CD8-positive, alpha-beta T cell (primary cell): ENCODE measurements at places on chromosomes 3 and 15.

DNA sequence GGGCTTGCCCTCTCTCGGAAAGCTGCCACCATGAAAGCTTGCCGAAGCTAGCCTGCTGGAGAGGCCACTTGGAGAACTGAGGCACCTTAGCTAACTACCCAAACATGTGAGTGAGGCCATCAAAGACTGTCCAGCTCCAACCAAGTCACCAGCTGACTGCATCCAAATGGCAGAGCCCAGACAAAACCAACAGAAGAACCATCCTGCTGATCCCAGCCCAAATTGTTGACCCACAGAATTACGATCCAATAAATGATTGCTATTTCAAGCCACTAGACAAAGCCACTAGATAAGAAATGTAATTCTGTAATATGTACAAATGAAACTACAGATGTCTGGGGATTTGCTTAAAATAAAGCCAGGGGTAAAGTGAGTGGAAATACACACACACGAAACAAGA lies 109.8 kb upstream of the TRPM1 start:
- no peak for DNase-seq

GRCh38 chr3:22939349-22939748 lies 263.8 kb upstream of the UBE2E2 start:
- no peak for DNase-seq

- DNase-seq = no peak
These were observed 28.5 kb upstream of the SFMBT1 start for GRCh38 chr3:53074366-53074696.

DNA sequence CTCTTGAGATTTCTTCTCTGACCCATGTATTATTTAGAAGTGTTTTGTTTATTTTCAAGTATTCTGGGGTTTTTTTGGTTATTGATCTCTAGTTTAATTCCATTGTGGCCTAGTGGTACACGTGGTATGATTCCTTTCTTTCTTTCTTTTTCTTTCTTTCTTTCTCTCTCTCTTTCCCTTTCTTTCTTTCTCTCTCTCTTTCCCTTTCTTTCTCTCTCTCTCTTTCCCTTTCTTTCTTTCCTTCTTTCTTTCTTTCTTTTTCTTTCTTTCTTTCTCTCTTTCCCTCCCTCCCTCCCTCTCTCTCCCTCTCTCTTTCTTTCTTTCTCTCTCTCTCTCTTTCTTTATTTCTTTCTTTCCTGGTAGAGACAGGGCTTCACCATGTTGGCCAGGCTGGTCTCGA lies 85.7 kb upstream of the UBE2E1 start:
- DNase-seq = no peak

- no peak for DNase-seq
These were observed 47.8 kb downstream of the KCNMB2 start for GRCh38 chr3:178583963-178584575.

- no peak for DNase-seq
These were observed 35.5 kb downstream of the MDFIC2 start for GRCh38 chr3:70276901-70277300.

DNA sequence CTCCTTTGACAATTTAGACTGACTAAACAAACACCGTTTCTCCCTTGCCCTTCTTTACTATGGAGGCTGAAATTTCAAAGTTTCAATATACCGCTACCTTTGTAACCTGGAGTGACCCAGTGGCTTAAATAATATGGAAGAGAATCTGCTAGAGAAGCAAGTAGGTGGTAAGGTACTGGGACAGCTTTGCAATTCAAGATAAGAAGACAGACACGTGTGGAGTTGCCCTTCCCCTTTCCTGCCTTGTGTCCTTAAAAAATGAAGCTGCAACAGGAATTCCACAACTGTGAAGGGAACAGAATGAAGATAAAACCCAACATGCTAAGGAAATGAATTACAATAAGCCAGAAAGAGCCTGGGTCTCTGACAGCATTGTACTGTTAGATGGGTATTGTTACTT lies 26.4 kb downstream of the CBLB start:
- DNase-seq = no peak

- DNase-seq = no peak
These were observed 14.3 kb downstream of the TPM1 start for GRCh38 chr15:63056829-63057228.

GRCh38 chr15:92870010-92870591 lies 30.0 kb upstream of the CHD2 start:
- no peak for DNase-seq

DNA sequence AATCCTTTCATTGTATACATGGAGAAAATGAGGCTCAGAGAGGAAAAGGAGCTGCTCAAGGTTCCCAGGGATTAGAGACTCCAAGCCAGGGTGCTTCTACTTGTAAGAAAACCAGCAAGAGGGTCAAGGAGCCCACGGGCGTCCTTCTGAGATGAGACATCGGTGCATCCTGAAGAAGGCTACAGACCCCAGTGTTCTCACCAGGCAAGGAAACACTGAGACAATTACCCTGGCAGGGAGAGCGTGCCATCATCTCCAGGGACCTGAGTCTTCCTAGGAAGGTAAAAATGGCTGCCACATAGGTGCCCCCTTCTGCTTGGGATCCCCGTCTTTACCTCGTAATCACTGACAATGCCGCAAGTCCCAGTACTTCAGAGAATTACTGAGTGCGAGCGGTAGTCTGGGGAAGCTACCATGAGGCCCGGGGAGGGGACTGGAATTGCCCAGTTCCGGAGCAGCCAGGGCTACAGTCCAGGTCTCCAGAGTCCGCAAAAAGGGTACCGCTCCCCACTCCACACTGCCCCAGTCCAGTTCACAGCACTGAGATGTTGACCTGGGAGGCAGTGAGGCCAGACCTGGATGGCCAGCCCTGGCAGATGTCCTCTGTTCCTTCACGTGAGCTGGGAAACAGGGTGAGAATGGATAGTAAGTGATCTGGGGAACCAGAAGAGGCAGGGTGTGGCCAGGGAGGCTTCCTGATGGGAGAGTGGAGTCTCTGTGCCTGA lies 164.7 kb upstream of the SMAD3 start:
- DNase-seq = no peak

DNA sequence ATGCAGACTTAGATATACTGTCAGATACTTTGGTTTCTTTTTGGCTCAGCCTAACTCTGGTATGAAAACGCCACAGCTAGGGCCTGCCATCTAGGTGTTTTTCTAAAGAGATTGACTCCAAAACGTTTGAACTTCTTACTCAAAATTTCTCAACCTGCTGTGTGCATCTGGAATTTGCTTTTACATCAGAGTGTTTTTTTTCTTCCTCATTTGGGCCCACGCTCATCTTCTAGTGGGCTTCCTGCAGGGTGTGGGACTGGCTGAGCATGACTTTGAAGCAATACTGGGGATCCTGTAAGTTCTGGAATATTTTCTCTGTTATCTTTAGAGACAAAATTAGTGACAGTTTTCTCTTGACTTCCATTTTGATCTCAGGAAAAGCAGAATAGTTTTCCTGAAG lies 117.8 kb downstream of the NR1D2 start:
- no peak for DNase-seq

DNA sequence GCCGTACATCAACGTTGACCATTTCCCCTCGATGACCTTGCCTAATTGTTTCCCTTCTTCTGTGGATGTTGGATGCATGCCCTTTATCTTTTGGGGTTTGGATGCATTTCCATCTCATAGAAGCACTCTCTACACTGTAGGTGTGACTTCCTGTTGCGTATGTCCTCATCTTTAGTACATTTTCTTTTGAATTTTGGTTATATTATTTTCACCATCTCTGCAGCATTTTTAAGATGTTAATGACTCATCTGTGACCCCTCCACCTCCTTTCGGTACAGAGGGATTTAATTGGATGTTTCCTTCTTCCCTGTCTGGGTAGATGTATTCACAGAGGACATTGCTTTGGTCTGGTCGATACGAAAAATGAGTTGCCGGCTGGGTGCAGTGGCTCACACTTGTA lies 172.1 kb downstream of the APBA2 start:
- no peak for DNase-seq

GRCh38 chr3:52093756-52094545 lies 37.6 kb upstream of the DUSP7 start:
- DNase-seq = no peak

GRCh38 chr3:112776000-112776399 lies 70.7 kb downstream of the CD200R1L start:
- DNase-seq = no peak

DNA sequence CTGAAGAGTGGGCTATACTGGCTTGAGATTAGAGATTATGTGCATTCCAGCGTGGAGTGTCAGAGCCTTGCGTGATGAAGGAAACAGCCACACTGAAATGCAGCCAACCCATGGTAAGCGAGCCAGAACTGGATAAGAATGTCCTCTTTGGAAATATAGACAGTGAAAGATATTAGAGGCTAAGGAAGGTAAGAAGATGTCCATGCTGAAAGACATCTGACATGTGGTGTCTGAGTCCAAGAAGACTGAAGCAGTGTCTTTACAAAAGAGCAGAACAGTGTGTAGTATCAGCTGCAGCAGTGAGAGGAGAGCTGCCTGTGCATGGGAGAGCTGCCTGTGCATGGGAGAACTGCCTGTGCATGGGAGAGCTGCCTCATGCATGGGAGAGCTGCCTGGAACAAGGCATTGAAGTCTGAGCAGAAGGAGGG lies 672.2 kb downstream of the DIPK2A start:
- DNase-seq = no peak

DNA sequence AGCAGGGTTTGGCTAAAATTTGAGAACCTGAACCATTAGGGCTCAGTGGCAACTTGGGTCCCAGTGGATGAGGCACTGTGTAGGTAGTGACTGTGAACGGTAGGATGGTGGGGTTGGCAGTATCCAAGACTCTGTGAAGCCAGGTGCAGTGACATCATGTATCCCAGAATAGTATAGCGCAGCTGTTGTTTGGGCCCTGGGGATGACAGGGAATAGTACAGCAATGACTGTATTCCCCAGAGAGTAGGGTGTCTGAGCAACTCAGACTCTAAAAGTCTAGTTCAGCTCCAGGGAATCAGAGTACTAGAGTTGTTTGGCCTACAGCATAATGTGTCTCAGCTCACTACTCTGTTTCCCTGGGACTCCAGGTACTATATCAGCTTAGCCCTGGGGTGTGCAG lies 20.7 kb upstream of the PPP2R3A start:
- DNase-seq = no peak

- DNase-seq = no peak
These were observed 1011.9 kb downstream of the VGLL3 start for GRCh38 chr3:85979034-85979433.

GRCh38 chr3:98728672-98729071 lies 34.5 kb upstream of the ST3GAL6 start:
- no peak for DNase-seq

DNA sequence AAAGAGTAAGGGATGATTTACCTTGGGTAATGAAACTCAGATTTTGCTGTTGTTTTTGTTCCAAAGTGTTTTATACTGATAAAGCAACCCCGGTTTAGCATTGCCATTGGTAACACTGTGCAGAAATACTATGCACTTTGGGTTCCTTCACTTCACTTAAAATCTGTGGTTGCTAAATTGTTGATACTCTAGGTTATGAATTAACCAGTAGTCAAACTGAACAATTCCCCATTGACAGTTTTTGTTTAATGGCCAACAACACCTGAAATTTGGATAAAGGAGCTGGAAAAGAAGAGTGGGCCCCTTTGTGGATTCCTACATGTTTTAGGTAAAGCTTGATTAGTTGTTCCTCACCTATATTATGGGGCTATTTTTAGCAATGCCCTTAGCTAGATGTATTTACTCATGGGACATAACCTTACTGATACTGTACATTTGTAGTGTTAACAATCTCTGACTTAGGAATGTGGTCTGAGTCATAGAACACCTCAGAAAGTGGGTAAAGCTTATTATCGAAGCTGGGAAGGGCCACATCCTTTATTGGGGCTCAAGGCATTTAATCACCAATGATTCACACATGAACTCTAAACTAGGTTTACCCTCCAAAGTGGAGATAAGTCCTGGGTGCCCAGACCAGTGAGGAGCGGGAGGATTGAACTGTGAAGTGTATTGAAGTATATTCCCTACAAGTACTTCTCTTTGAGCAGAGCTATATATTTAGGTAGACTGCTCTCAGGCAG lies 29.5 kb upstream of the THRB start:
- DNase-seq = no peak

GRCh38 chr3:52019352-52020080 lies 23.8 kb upstream of the RPL29 start:
- DNase-seq = no peak

- DNase-seq = no peak
These were observed 12.2 kb upstream of the IQCF5 start for GRCh38 chr3:51887620-51888019.

DNA sequence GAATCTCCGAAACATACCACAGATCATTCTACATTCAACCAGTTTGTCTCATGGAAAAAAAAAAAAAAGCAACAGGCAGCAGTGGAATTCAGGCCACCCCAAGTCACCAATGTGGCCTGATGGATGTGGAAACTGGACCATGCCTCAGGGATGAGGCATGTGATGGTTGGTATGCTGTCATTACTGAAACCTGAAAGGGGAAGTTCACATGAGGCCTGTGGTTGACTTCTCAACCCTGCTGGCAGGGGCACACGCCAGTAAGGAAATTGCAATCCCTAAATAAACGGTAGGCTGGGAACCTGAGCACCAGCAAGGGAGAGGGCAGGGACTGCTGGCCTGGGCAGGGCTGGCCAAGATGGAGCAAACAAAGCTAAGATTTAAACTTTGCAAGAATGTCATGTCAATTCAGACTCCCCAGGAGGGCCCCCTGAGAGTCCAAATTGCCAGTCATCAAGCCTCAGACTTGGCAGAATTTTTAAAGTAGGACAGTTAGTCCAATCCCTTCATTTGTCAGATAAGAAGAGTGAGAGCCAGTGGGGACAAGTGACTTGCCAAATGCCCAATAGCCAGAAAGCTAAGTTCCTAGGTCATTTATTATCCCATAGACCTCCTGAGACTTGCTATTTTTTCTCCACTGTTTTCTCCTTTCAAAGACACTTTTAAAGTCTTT lies 310.4 kb downstream of the ERC2 start:
- no peak for DNase-seq

GRCh38 chr3:18575573-18575972 lies 150.4 kb upstream of the SATB1 start:
- no peak for DNase-seq
